ENCODE measurements at places on chromosomes 13 and 19. TPM values are rescaled to one million over a fixed set of nuclear protein-coding genes. Genes with fewer than 3 reads are reported as not detected.

DNA sequence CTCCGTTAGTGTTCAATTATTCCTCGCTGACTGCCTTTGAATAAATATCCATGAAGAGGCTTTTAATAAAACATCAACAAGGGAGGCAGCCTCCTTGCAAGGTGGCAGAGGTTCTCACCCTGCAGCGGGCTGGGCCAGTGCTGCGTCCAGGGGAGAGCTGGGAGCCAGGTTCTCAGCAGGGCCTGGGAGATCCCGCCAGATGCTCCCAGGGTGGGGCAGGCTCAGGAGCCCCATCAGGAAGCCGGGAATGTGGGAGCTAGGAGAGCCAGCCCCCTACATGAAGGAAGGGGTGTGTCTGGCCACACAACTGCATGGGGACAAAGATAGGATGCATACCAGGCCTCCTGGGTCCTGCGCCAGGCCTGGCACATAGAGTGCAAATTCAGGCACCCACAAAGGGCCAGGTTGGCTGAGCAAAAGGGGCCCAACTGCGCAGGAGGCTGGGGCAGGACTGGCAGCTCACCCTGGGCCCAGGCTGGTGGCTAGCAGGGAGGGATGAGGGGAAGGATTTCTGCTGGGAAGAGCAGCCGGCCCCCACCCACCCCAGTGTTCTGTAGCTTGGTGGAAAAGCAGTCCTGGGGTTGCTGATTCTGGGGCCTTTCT lies 22.8 kb downstream of the VSTM2B start:
- no peak for DNase-seq

DNA sequence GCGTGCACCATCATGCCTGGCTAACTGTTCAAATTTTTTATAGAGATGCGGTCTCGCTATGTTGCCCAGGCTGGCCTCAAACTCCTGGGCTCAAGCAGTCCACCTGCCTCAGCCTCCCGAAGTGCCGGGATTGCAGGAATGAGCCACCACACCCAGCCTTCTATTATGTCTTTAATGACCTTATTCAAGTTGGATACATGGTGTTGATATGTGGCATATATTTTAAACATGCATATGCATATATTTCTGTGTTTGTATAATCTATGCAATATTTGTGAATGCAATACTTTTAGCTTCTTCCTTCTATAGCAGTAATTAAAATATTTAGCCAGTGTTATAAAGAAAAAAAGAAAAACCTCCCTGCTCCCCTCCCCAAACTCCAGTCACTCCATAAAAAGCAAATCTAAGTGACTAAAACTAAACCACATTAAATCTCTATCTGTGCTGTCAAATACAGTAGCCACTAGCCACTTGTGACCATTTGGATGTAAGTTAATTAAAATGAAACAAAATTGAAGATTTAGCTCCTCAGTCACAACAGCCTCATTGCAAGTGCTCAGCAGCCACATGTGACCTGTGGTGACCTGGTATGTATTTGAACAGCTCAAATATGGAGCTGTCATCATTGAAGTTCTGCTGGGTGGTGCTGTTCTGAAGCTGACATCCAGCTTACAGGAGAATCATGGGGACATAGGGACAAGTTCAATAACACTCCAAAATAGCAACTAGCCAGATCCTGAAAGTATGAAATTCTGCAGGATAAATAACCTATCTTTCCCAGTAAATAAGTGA lies 27.4 kb downstream of the FCGBP start:
- H3K27me3 ChIP-seq = no peaks in the 10 kb centered on the region
- no peaks in the 10 kb centered on the region for H3K4me1 ChIP-seq

The LSR gene
- 36.5 TPM for total RNA-seq

DNA sequence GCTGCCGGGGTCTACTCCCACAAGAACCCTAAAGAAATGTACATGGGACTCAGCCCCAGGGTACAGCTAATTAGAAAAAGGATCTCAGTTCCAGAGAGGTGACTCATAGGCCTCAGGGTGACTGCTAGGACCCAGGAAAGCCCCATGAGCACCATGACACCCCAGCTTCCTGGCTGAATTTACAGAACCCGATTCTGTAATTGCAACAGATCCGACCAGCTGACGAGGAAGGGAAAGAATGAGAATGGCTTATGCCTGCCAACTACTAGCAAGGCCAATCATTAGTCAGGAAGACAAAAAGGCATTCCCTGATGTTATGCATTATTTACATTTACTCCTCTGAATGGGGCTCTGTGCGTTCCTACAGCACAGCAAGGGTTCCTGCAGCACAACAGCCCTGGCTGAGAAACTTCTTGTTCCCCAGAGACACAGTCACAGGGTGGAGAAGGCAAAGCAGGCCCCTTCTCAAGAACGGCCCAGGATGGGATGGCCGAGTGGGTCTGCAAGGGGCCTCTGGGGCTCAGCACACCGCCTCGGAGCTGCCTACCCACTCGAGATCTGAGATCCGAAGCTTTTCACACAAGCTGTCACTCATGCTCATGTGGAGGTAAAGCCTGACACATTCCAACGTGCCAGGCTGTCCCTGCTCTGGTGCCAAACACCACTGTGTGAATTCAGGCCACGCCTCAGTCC lies 27.2 kb downstream of the PBX4 start:
- H3K27ac ChIP-seq = peak overlapping the region; percentile 7
- H3K4me3 ChIP-seq = no peak overlapping the region
- H3K4me1 ChIP-seq = peaks cover 27% of the 10 kb centered on the region
- H3K36me3 ChIP-seq = no peaks in the 10 kb centered on the region

DNA sequence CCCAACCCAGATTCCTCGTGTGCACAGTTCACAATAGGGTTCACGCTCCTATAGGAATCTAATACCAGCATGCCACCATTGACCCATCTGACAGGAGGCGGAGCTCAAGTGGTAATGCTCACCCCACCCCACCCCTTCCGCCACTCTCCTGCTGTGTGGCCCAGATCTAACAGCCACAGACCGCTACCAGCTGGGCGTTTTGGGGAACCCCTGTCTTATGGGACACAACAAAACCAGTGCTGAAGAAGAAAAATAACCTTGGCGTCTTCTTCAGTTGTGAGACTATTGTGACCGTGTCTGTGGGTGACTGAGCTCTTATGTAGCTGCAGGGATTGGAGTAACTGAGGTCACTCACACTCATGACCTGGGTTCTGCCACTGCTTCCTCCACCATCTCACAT lies 5.2 kb upstream of the OR10H1 start:
- H3K27me3 ChIP-seq = no peaks in the 10 kb centered on the region
- no peak overlapping the region for H3K27ac ChIP-seq
- no peaks in the 10 kb centered on the region for H3K4me1 ChIP-seq
- no peaks in the 10 kb centered on the region for H3K36me3 ChIP-seq
- DNase-seq = no peak

The RFPL4A gene
- total RNA-seq = not detected

DNA sequence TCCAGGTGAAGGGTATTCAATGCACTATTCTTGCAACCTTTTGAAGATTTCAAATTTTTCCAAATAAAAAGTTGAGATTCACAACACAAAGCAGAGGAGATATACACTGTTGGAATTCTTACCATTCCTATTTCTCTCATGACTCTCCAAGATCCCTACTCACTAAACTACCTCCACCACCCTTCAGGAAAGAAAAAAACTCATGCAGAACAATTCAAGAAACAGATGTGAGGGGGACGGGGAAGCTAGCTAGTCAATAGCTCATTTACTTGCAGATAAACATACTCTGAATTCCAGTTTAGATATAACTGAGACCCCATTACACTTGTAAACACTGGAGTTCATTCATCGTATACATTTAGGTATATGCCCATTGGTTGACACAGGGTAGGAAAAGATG lies 90.0 kb upstream of the SERP2 start:
- no peaks in the 10 kb centered on the region for H3K27me3 ChIP-seq
- H3K27ac ChIP-seq = no peak overlapping the region
- DNase-seq = no peak
- no peaks in the 10 kb centered on the region for H3K4me1 ChIP-seq
- no peak overlapping the region for H3K4me3 ChIP-seq
- no peaks in the 10 kb centered on the region for H3K36me3 ChIP-seq

The SMAD9 gene
- total RNA-seq = 83.0 TPM

- H3K4me1 ChIP-seq = peaks cover 42% of the 10 kb centered on the region
- H3K27ac ChIP-seq = peak overlapping the region; percentile 21
These were observed 8.2 kb downstream of the NFIC start for GRCh38 chr19:3374369-3375112.

The KCTD12 gene
- 35.2 TPM for total RNA-seq

DNA sequence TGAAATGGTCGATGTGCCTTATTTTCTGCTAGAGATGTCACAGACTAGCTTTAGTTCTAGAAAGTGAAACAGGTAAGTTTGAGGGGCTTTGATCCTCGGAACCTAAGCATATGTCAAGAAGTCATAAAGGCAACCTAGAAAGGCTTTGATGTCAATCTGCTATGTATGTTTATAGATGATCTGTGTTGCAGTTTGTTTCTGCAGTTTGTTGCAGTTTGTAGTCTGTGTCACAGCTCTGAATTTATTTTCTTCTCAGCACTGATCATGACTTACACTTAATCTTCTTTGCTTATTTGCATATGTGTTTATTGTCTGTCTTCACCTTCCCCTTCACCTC lies 5.9 kb downstream of the LSM14A start:
- H3K4me3 ChIP-seq = no peak overlapping the region
- no peaks in the 10 kb centered on the region for H3K27me3 ChIP-seq
- no peaks in the 10 kb centered on the region for H3K36me3 ChIP-seq
- peaks cover 82% of the 10 kb centered on the region for H3K4me1 ChIP-seq

The USHBP1 gene
- total RNA-seq = 11.3 TPM

The KLK3 gene
- not detected for total RNA-seq

DNA sequence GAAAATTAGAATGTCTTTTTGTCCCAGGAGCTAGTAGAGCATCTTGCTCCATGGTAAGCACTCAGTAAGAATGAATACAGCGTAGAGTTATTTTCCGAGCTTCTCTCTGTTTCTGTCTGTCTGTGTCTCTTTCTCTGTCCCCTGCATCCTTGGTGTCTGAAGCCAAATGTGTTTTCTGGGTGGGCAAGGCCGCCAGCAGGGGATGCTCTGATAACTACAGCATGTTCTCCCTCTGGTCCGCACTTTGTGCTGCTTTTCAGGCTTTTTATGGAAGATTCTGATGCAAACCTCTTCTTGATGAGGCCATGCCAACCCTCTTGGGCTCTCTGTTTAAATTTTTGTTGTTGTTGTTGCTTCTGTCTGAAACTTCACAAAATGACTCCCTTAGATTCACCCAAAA lies 142.8 kb upstream of the UBL3 start:
- no peaks in the 10 kb centered on the region for H3K4me1 ChIP-seq
- no peaks in the 10 kb centered on the region for H3K27me3 ChIP-seq
- no peak for DNase-seq
- no peak overlapping the region for H3K4me3 ChIP-seq
- H3K36me3 ChIP-seq = no peaks in the 10 kb centered on the region
- no peak overlapping the region for H3K27ac ChIP-seq

DNA sequence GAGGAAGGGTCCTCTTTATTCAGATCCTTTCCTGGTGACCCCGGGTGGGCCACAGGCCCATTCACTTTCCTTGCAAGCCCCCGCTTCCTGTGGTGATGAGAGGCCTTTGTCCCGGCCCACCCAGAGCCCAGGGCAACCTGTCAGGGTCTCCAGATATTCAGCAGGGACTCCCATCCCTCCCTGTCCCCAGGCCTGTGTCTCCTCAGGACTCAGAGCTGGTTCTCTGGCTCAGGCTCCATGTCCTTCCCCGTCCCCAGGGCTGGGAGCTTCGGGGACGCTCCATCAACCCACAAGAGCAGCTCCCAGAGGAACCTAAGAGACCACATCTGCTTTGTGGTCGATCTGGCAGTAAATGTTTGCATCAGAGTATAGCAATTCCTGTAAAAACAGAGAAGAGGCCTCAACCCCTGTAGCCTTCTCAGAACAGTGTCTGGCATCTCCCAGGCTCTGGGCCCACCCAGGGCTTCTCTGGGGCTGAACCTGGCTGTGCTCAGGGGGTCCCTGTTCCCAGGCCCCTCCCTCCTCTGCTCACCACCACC lies 7.8 kb downstream of the CEACAM4 start:
- no peaks in the 10 kb centered on the region for H3K27me3 ChIP-seq
- no peaks in the 10 kb centered on the region for H3K36me3 ChIP-seq
- no peaks in the 10 kb centered on the region for H3K4me1 ChIP-seq
- H3K4me3 ChIP-seq = no peak overlapping the region

- peak overlapping the region; percentile 24 for H3K4me3 ChIP-seq
- H3K27me3 ChIP-seq = no peaks in the 10 kb centered on the region
- peak; percentile 45 for DNase-seq
- peaks cover 5% of the 10 kb centered on the region for H3K36me3 ChIP-seq
- peak overlapping the region; percentile 90 for H3K27ac ChIP-seq
These were observed 764 bp downstream of the MIR17HG start for GRCh38 chr13:91347996-91348905.

- peaks cover 90% of the 10 kb centered on the region for H3K4me1 ChIP-seq
- no peaks in the 10 kb centered on the region for H3K36me3 ChIP-seq
- no peak overlapping the region for H3K4me3 ChIP-seq
- DNase-seq = no peak
These were observed 16.1 kb downstream of the CEBPG start for GRCh38 chr19:33389421-33390100.

The ADGRE3 gene
- total RNA-seq = not detected

The CEACAM8 gene
- total RNA-seq = not detected

DNA sequence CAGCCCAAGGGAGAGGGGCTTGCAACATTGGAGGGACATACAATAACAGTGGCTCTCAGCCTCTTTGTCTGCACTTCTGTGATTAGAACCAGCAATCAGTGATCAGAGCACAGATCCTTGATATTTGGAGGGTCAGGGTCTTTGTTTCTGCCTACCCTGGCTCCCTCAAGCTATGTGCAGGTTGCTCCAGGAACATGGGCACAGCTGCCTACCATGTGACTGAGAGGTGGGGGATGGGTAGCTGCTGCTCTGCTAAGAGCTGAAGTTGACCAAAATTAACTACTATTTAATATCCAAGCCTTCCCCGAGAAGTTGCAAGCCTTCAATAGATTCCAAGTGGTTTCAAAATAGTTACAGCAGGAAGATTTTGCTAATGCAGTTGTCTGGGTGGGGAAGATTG lies 202.6 kb downstream of the ZIC5 start:
- H3K27ac ChIP-seq = no peak overlapping the region
- H3K36me3 ChIP-seq = no peaks in the 10 kb centered on the region
- no peak for DNase-seq
- no peak overlapping the region for H3K4me3 ChIP-seq

DNA sequence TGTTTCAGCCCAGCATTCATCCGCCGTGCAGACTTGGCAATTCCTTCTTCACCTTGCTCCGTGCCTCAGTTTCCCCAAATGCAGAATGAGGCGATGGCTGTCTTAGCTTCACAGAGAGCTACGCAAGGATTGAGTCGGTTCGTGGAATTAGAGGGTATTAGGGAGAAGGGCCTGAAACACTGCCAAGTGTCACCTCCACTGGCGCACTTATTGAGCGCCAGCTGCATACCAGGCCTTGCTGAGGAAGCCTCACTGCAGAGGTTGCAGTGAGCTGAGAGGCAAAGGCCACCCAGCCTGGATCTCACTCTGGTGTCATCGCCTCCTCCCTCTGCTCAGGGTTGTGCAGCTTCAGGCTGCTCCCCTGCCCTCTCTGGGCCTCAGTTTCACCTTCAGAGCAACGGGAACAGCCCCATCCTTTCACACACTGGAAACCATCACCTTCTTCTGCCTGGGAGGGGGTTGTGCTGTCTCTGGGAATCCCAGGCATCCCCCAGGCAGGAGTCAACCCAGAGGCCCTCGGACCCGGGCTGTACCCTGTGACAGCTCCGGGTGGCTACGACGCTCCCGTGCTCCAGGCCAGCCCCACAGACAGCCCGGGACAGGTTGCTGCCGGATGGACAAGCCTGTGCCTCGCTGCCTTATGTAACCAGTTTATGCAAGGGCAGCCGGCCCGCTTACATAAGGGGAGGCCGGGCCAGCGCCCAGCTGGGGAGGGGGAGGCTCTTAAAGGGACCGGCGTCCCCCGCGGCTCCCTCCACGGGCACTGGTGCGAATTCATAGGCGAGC lies 31.9 kb downstream of the NFIC start:
- DNase-seq = peak; percentile 92
- peak overlapping the region; percentile 6 for H3K4me3 ChIP-seq
- no peaks in the 10 kb centered on the region for H3K36me3 ChIP-seq
- H3K4me1 ChIP-seq = peaks cover 42% of the 10 kb centered on the region
- peak overlapping the region; percentile 83 for H3K27ac ChIP-seq
- no peaks in the 10 kb centered on the region for H3K27me3 ChIP-seq
